ENCODE measurements at places on chromosomes 7 and 10.

- DNase-seq = no peak
These were observed 56.6 kb downstream of the CLRN3 start for GRCh38 chr10:127836176-127836575.

DNA sequence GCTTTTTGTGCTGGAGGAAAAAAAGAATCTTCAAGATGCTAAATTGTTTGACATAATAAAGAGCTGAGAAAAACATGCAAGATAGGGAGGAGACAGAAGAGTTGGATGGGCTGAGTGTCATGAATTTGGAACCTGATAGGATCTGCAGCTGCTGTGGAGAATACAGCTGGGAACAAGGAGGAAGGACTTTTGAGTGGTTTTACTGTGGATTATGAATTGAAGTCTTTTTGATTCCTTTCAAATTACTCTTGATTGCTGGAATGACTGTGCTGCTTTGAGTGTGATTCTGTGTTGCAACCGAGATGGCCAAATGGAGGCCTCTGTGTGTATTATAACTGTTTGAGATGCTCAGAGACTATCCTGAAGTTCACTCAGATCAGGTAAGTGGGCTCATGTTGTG is 4.0 kb downstream of the EFCAB10 start:
- DNase-seq = no peak

- DNase-seq = no peak
These were observed 245.5 kb upstream of the NRP1 start for GRCh38 chr10:33579996-33580395.

- no peak for DNase-seq
These were observed 87.7 kb downstream of the GFRA1 start for GRCh38 chr10:116185199-116185867.

DNA sequence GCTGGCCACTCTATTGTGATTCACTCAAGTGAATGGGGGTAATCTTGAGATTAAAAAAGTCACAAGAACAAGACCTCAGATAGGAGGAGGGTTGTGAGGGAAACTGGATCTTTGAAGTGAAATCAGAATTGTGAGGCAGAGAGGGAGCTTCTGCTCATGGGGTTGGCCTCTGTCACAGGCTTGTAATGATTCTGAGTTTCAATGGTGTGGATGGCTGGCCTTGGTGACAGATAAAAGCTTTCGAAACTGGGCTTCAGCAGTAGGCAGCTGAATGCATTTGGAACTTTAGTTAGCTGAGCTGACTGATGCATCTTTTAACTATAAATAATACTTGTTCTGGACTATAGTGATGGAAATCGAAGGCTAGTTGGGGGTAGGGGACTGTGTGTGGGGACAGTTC is 12.2 kb downstream of the TAS2R60 start:
- DNase-seq = no peak

GRCh38 chr10:100987685-100988049 is 324 bp downstream of the TWNK start:
- no peak for DNase-seq

DNA sequence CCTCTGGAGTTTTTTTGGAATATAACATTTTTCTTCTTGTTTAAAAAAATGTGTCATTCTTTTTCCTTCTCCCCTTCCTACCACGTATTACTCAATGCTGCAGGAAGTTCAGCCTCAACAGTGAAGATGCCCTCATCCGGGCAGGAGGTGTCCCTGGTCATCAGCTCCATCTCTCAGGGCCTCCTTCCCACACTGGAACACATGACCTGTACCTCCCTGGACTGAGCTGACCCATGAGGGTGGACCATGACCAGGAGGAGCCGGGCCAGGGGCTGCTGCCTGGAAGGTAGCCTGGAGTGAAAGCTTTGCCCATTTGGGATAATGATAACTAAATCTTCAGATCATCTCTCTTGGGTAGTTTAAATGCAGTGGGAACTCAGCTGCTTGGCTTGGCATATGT is 316.5 kb upstream of the ZMIZ1 start:
- no peak for DNase-seq

DNA sequence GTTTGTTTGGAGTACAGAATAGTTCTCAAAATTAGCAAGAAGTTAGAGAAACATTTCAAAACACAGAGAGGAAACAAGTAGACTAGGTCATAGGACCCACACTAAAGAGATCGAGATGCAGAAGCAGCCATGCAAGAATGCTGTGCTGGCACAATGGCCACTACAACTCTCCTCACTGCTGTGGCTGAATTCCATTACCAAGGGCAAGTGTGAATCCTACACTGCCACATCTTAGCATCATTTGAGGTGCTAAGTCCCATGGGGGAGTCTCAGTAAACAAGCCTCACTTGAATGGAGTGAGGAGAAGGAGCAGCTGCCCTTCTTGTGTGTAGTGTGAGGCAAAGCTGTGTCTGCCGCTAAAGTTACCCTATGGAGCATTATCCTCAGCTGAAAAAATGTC is 56.7 kb downstream of the PCLO start:
- no peak for DNase-seq

GRCh38 chr7:47914717-47915615 is 33.3 kb downstream of the PKD1L1 start:
- no peak for DNase-seq

GRCh38 chr10:114629824-114630730 is 28.0 kb downstream of the ABLIM1 start:
- no peak for DNase-seq

Measured in NCI-H510A treated with DMSO at 0.1 percent for 48 hours (cell line).